Right ventricle myocardium superior (tissue), 1 donor: ENCODE measurements at places on chromosomes 6 and 20. TPM values are rescaled to one million over a fixed set of nuclear protein-coding genes. Genes with fewer than 3 reads are reported as not detected.

- DNase-seq = no peak
Measured at GRCh38 chr6:16437984-16438383, 199.6 kb downstream of the GMPR start.

DNA sequence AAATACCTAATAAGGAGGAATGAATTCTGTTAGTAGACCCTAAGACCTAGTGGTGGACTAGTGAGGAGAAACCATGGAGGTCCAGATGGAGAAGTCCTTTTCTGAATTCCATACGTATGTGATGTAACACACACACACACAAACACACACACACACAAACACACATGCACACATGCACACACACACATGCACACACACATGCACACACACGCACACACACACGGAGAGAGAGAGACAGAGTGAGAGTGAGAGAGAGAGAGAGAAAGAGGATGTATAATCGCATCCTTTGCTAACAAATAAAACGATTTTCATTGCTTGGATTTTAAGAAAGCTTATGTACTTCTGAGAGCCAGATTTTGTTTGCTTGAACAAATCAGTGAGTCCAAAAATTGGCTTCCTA, 132.6 kb upstream of the CEP162 start:
- no peak for DNase-seq

DNA sequence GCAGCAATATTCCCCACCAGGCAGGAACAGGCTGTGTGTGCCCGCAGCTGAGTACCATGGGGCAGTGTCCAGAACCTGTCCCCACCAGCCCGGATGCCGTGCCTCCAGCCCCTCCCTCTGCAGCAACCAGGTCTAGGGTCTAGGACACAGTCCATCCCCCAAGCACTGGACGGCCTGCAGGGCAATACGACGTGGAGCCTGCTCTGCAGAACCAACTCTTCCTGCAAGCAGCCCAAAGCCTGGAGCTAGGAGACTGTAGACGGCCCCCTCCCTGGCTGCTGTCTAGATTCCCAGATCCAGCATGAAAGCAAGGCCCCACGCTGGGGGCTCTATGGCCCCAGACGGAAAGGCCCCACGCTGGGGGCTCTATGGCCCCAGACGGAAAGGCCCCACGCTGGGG, 128.2 kb upstream of the AFDN start:
- no peak for DNase-seq

GRCh38 chr6:36633915-36634314, 39.8 kb downstream of the SRSF3 start:
- DNase-seq = peak; percentile 83

GRCh38 chr6:160085226-160085625, 36.4 kb upstream of the SLC22A1 start:
- no peak for DNase-seq

GRCh38 chr6:129446272-129447197, 263.4 kb downstream of the ARHGAP18 start:
- no peak for DNase-seq

GRCh38 chr6:167219967-167220512, 62.3 kb upstream of the GPR31 start:
- DNase-seq = no peak

- DNase-seq = no peak
Measured at GRCh38 chr6:47897247-47897646, 115.4 kb downstream of the OPN5 start.

PMEPA1 gene
- 21.5 TPM for total RNA-seq

NRSN2 gene
- total RNA-seq = 14.5 TPM
